CD8-positive, alpha-beta memory T cell (primary cell): ENCODE measurements at places on chromosomes 1 and 21. TPM values are rescaled to one million over a fixed set of nuclear protein-coding genes. Genes with fewer than 3 reads are reported as not detected.

The CLSTN1 gene
- 38.4 TPM for total RNA-seq

The ABCG1 gene
- total RNA-seq: 3.7 TPM

The DMBX1 gene
- not detected for total RNA-seq

The LHX8 gene
- total RNA-seq: not detected

The CTNNBIP1 gene
- 9.1 TPM for total RNA-seq

The S100A1 gene
- not detected for total RNA-seq

The PTGFR gene
- total RNA-seq: not detected

The SHE gene
- not detected for total RNA-seq

The SPRR4 gene
- not detected for total RNA-seq

The PPT1 gene
- 114 TPM for total RNA-seq

The RXFP4 gene
- not detected for total RNA-seq

The CFAP74 gene
- total RNA-seq: not detected

The FCGR1A gene
- not detected for total RNA-seq

The VHLL gene
- total RNA-seq: not detected

- no peak for DNase-seq
Measured at GRCh38 chr21:37463083-37463801, 96.7 kb downstream of the DYRK1A start.

GRCh38 chr1:44757420-44757819 is 17.8 kb downstream of the KIF2C start:
- DNase-seq: no peak

GRCh38 chr1:93842750-93843500 is 36.1 kb downstream of the DNTTIP2 start:
- no peak for DNase-seq

DNA sequence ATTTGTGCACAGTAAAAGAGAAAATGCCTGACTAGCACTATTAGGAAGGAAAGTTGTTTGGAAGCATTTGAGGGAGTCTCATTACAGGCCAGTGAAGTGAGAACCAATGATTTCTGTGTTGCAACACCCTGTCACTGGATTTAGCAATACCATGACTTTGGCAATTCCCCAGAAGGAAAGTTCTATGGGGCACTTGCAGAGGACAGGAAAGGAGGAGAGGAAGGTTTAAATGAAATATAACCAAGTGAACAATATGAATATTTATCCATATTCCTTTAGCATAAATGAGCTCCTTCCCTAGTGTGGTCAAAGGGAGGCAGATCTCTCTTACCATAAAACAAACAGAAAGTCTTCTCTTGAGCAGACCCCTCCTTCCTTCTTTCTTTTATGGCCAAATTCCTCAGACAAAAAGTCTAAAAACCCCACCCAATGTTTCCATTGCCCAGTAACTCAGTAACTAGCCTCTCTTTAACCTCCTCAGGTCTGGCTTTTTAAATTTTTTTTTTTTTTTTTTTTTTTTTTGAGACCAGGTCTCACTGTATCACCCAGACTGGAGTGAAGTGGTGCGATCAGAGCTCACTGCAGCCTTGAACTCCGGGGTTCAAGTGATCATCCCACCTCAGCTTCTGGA is 5.5 kb downstream of the TLR5 start:
- DNase-seq: no peak

- DNase-seq: no peak
Measured at GRCh38 chr1:79839882-79840281, 833.4 kb upstream of the ADGRL4 start.

- DNase-seq: no peak
Measured at GRCh38 chr21:32710987-32711386, 16.8 kb downstream of the SYNJ1 start.

DNA sequence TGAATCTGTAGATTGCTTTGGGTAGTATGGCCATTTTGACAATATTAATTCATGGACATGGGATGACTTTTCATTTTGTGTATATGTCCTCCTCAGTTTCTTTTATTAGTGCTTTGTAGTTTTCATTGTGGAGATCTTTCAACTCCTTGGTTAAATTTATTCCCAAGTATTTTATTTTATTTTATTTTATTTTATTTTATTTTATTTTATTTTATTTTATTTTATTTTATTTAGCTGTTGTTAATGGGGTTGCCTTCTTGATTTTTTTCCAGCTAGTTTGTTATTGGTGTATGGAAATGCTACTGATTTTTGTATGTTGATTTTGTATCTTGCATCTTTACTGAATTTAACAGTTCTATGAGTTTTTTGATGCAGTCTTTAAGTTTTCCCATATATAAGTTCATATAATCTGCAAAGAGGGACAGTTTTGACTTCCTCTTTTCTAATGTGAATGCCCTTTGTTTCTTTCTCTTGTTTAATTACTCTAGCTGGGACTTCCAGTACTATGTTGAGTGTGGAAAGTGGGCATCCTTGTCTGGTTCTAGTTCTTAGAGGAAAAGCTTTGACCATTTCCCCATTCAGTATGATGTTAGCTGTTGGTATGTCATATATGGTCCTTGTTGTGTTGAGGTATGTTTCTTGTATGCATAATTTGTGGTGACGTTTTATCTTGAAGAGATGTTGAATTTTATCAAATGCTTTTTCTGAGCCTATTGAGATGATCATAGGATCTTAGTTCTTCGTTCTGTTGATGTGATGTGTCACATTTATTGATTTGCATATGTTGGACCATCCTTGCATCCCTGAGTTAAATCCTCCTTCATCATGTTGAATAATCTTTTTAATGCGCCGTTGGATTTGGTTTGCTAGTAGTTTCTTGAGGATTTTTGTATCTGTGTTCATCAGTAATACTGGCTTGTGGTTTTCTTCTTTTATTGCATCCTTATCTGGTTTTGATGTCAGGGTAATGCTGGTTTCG is 14.3 kb downstream of the CEPT1 start:
- DNase-seq: no peak

DNA sequence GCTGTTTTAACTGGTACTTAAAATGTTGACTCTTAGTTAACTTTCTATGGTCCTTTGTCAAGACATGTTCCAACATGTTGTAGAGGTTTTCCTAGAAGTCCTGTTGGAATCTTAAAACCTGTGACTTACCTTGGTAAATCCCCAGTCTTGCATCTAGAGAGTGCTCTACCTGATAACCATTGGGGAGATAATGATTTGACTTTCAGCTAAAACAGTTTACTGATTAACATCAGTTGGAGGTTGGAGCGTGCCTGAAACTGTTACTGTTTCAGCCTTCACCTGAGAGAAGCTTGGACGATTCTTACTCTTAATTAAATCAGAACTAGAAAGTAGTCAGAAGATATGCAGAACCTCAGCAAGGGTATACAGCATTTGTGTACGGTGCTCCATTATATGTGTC is 8.8 kb downstream of the MDM4 start:
- DNase-seq: no peak

GRCh38 chr1:113662101-113662500 is 97.2 kb downstream of the PHTF1 start:
- DNase-seq: no peak

DNA sequence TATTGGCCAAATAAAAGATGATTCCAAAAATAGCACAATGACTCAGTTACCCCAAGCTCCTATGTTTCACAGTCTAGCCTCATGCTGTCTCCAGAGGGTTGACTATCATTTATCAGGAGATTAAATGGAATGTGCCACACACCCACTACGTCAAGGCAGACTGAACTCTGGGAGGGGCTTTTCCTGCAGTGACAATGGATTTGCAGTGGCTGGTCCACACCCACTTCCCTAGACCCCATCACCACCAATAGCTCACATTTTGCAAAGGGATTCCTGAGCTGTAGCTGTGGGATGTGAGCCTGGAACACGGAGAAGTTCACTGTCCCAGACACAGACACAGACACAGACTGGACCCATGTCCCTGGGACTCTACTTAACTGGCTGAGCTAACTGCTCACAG is 77.1 kb downstream of the HLCS start:
- no peak for DNase-seq

- DNase-seq: no peak
Measured at GRCh38 chr1:67143966-67144365, 9.2 kb upstream of the C1orf141 start.

- DNase-seq: no peak
Measured at GRCh38 chr1:76769911-76770310, 97.4 kb upstream of the ST6GALNAC5 start.

DNA sequence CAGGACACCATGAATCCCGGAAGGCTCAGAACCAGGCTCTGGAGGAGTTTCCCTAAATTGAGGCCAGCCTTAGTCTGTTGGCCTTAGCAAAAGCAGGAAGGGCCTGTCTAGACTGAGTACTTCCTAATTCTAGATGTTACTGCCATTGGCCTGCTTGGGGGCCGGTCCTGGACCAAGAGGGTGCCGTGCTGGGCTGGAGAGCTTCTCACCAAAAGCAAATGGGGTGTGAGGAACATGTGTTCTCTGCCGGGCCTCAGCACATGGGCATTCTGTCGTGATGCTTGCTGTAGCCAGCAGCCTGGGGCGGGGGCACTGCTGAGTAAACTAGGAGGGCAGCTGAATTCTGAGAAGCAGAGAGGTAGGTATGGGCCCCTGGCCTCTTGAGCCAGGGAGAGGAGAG is 35.7 kb upstream of the MAN1C1 start:
- DNase-seq: no peak

DNA sequence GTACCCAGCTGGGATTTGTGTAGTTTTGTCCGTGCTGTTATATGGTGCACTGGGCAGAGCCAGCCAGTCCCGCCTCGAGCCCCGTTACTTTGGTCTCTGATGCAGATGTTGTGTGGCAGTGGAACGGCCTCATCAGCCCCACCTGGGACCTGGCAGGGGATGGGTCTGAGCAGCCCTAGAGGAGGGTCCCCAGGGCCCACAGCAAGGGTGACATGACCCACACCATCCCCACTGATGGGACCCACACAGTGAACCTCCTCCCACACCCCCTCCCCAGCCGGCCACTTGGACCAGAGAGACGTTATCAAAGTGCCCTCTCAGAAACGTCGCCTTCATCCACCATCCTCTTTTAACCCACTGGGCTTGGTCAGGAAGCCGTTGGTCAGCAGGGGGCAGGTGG is 42.0 kb upstream of the PCBP3 start:
- DNase-seq: no peak

DNA sequence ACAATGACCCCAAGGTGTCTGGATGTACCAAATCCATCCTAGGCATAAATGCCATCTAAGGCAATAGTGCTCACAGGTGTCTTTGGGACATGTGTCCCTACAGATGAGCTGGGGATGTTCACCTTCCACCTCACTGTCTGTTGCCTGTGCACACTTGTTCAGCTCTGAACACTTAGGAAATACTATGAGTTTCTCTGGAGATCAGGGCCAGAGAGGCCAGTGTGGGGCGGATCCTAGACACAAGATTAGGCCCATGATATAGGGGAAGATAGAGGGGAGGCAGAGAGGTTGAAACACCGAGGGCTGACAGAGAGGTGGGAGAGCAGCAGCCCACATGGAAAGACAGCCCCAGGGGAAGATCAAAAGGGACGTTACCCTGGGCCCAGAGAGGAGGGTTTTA is 25.6 kb downstream of the C1orf116 start:
- DNase-seq: no peak

- no peak for DNase-seq
Measured at GRCh38 chr1:8698012-8698630, 119.3 kb downstream of the RERE start.

GRCh38 chr1:2268285-2269056 is 40.4 kb downstream of the SKI start:
- DNase-seq: no peak

DNA sequence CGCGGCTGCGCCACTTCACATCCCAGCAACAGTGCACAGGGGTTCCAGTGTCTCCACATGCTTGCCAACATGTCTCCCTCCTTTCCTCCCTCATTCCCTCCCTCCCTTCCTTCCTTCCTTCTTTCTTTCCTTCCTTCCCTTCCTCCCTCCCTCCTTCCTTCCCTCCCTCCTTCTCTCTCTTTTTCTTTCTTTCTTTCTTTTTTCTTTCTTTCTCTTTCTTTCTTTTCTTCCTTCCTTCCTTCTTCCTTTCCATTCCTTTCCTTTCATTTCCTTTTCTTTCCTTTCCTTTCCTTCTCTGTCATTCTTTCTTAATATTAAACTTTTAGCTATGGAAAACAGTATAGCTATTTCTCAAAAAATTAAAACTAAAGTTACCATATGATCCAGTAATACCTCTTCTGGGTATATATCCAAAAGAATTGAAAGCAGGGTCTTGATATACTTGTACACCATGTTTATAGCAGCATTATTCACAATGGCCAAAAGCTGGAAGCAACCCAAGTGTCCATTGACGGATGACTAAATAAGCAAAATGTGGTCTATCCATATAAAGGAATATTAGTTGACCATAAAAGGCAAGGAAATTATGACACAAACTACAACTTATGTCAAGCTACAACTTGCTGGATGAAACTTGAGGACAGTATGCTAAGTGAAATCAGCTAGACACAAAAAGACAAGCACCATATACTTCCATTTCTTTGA is 55.0 kb upstream of the TLR5 start:
- DNase-seq: no peak

GRCh38 chr1:43321331-43321891 is 16.2 kb upstream of the MPL start:
- no peak for DNase-seq
